SJSA1 (cell line): ENCODE measurements at places on chromosomes 7 and 10.

DNA sequence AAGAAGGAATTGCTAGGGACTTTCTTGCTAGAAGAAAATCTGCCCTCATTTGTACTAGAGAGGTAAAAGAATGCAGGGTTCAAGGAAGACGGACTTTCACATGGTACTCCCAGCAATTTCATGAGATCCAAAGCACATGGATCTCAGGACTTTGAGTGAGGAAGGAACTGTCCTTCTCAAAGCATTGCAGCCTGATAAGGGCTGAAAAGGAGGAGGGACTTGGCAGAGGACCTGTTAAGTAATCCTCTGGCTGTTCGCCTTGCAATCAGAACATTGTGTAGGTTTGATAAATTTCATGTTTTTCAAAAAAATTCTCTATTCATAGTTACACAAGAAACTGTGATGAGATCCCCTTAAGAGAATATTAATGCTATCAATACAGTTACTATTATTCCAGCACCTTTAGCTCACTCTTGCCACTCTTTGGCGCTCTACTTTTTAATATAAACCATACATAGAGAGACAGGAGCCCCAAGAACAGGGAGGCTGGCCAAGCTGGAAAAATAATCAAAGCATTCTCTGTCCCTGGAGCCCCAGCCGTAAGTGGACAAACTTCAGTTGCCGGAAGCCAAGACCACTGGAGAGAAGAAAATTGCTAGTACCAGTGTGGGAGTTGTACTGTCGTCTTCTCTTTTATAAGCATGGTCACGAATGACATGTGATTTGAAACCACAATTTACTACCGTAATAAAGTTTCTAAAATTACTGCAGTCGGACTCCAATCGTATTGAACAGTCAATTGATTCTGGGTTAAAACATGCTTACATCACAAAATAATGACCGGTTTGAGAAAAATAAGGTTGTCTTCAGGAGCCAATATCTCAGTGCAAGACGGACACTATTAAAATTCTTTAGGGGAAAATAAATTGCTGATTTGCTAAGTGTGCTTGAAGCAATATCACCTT, 424.4 kb downstream of the SDK1 start:
- H3K4me1 ChIP-seq: peaks cover 11% of the 10 kb centered on the region; the same call in 1 of the 2 replicates
- no peak for DNase-seq
- no peaks in the 10 kb centered on the region for H3K27me3 ChIP-seq
- no peak overlapping the region for H3K4me3 ChIP-seq
- H3K36me3 ChIP-seq: peaks cover under 1% of the 10 kb centered on the region; the same call in 1 of the 2 replicates
- no peak overlapping the region for H3K27ac ChIP-seq

DNA sequence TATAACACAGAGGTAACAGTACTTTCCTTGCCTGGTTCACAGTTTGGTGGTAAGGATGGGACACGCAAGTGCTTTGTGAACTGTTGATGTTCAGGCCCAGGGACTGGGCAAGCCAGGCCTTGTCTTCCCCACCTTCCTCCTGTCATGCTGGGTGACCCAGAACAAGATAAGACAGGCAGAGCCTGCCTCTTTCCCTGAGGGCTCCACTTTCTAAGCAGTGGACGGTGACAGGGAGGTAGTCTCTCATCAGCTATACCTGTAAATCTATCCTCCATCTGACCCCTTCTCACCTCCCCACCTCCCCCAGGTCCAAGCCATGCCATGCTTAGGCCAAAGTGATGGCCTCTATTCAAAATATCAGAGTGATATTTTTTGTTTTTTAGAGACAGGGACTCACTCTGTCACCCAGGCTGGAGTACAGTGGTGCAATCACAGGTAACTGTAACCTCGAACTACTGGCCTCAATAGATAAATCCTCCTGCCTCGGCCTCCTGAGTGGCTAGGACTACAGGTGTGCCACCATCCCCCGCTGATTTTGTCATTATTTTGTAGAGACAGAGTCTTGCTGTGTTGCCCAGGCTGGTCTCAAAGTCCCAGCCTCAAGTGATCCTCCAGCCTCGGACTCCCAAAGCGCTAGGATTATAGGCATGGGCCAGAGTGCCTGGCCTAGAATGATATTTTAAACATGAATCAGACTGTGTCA, 42.8 kb downstream of the PDLIM1 start:
- H3K4me1 ChIP-seq: peaks cover 27% of the 10 kb centered on the region
- peak overlapping the region; percentile 53 for H3K27ac ChIP-seq
- no peaks in the 10 kb centered on the region for H3K27me3 ChIP-seq
- H3K36me3 ChIP-seq: peaks cover 82% of the 10 kb centered on the region

DNA sequence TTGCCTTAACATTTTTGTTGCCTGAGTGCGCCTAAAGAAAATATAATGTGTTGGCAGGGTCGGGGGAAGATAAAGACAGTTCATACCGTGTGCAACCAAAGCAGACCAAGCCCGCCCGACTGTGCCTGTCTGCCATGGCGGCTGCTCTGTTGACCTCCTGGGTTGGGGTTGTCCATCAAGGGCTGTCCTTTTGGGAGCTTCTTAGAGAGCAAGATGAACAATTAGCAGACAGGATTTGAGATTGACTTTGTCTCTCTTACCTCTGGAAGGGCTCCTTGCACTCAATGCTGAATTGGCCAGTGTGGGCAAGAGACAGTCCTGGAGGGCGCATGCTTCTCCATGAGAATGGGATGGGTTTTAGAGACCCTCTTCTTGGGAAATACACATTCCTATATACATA, 319.6 kb downstream of the GLRX3 start:
- no peaks in the 10 kb centered on the region for H3K4me1 ChIP-seq
- H3K36me3 ChIP-seq: no peaks in the 10 kb centered on the region
- DNase-seq: no peak
- H3K27me3 ChIP-seq: no peaks in the 10 kb centered on the region
- no peak overlapping the region for H3K4me3 ChIP-seq

DNA sequence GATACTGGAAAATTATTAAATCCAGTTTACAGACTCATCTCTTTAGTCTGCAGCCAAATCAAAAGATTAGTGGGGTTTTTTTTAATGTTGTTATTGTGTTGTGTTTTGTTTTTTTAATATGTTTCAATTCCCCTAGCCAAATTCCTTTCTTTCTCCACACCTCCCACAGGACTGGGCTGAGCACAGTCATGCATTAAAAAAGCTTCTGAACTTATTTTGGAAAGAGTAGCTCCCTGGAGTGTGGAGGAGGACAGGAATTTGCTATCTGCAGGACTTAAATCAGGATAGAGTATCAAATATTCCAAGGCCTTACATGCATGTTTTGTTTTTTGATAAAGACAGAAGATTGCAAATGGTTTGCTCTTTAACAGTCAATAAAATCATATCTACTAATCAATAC, 90.7 kb downstream of the GNAI1 start:
- no peaks in the 10 kb centered on the region for H3K27me3 ChIP-seq
- H3K27ac ChIP-seq: no peak overlapping the region
- no peak overlapping the region for H3K4me3 ChIP-seq
- H3K4me1 ChIP-seq: peaks cover 10% of the 10 kb centered on the region
- H3K36me3 ChIP-seq: peaks cover 10% of the 10 kb centered on the region
- DNase-seq: no peak

GRCh38 chr7:114988755-114989375, 67.0 kb downstream of the MDFIC start:
- H3K4me3 ChIP-seq: no peak overlapping the region
- H3K27me3 ChIP-seq: no peaks in the 10 kb centered on the region
- no peak for DNase-seq
- H3K4me1 ChIP-seq: peaks cover 18% of the 10 kb centered on the region
- no peak overlapping the region for H3K27ac ChIP-seq

DNA sequence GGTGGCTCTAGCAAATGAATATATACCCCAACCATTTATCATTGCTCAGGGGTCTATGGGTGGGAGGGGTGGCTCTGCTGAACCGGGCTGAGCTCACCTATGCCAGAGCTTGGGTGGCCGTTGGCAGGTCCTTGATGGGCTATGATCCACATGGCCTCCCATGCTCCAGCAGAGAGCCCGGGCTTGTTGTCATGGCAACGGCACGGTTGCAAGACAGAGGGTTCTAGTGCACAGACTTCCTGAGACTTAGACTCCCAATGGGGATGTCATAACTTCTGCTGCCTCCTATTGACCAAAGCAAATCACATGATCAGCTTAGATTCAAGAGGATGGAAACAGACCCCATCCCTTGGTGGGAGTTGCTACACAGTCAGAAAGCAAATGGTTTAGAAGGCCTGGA, 36.4 kb upstream of the CARD11 start:
- no peak overlapping the region for H3K4me3 ChIP-seq
- H3K4me1 ChIP-seq: no peaks in the 10 kb centered on the region
- no peaks in the 10 kb centered on the region for H3K27me3 ChIP-seq
- H3K36me3 ChIP-seq: no peaks in the 10 kb centered on the region
- no peak overlapping the region for H3K27ac ChIP-seq

GRCh38 chr7:132996581-132997242, 85.2 kb downstream of the CHCHD3 start:
- no peaks in the 10 kb centered on the region for H3K36me3 ChIP-seq
- no peak overlapping the region for H3K27ac ChIP-seq
- no peak overlapping the region for H3K4me3 ChIP-seq
- peaks cover 10% of the 10 kb centered on the region for H3K4me1 ChIP-seq

- H3K27me3 ChIP-seq: no peaks in the 10 kb centered on the region
- no peak overlapping the region for H3K27ac ChIP-seq
- no peak for DNase-seq
- no peak overlapping the region for H3K4me3 ChIP-seq
- H3K4me1 ChIP-seq: peaks cover 11% of the 10 kb centered on the region
Measured at GRCh38 chr7:41136551-41136950, 566.3 kb downstream of the INHBA start.

- H3K27ac ChIP-seq: no peak overlapping the region; the same call in 1 of the 2 replicates
- peak overlapping the region; percentile 45 for H3K4me3 ChIP-seq
- H3K27me3 ChIP-seq: 0 out of 2 replicates have a peak, but pooled peaks cover 4% of the 10 kb centered on the region
- H3K4me1 ChIP-seq: peaks cover 10% of the 10 kb centered on the region
- H3K36me3 ChIP-seq: no peaks in the 10 kb centered on the region
- no peak for DNase-seq
Measured at GRCh38 chr7:139132887-139133286, 23.4 kb upstream of the ZC3HAV1 start.

GRCh38 chr7:22715969-22716368, 11.0 kb upstream of the IL6 start:
- no peaks in the 10 kb centered on the region for H3K36me3 ChIP-seq
- H3K27ac ChIP-seq: no peak overlapping the region
- no peaks in the 10 kb centered on the region for H3K27me3 ChIP-seq

DNA sequence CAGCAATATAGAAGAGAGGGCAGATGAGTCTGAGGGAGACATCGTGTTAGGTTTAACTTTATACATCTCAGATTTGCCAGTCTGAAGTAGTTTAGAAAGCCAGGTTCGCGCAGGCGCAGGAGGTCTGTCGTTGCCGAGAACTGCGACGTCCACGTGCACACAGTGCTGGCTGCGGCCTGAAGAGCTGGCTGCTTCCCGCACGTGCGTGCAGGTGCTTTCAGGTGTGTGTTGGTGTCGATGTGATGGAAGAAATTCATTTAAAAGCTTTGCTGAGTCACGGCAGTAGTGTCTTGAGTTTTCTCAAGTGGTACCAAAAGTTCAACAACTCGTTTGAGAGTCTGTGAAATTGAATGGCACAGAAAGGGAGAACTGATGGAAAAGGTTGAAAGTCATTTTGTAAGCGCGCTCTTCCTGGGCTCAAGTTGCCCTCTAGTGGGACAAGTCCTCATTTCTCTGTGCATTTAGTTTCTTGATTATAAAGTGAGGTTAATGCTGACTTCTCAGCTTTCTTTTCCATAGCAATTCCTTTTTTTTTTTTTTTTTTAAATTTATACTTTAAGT, 18.6 kb downstream of the WDR37 start:
- no peak overlapping the region for H3K4me3 ChIP-seq
- no peaks in the 10 kb centered on the region for H3K27me3 ChIP-seq
- no peaks in the 10 kb centered on the region for H3K4me1 ChIP-seq
- H3K36me3 ChIP-seq: peaks cover 29% of the 10 kb centered on the region

DNA sequence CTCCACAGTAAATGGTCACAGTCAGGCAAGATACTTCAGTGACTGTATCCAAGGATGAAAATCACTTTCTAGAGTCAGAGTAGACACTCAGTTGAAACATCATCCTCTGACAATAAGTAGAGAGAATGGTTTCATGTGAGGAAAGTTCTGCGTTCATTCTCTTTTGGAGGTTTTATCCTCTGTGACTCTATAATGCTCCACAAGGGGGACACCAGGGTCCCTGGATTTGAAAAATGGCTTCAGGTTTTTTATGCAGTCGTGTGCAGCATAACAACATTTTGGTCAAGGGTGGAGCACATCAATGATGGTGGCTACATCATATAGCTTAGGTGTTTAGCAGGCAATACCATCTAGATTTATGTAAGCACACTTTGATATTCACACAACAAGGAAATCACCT, 40.4 kb downstream of the TMEM168 start:
- no peak for DNase-seq
- no peaks in the 10 kb centered on the region for H3K36me3 ChIP-seq
- H3K27me3 ChIP-seq: no peaks in the 10 kb centered on the region
- no peak overlapping the region for H3K4me3 ChIP-seq

- no peak overlapping the region for H3K27ac ChIP-seq
- no peak overlapping the region for H3K4me3 ChIP-seq
- peaks cover 28% of the 10 kb centered on the region for H3K27me3 ChIP-seq
- H3K4me1 ChIP-seq: peaks cover 27% of the 10 kb centered on the region
- H3K36me3 ChIP-seq: no peaks in the 10 kb centered on the region
Measured at GRCh38 chr10:114402233-114402632, 2.1 kb downstream of the AFAP1L2 start.

GRCh38 chr7:17016402-17017010, 134.7 kb upstream of the AGR3 start:
- no peak overlapping the region for H3K4me3 ChIP-seq
- H3K36me3 ChIP-seq: no peaks in the 10 kb centered on the region
- H3K27ac ChIP-seq: peak overlapping the region; percentile 53
- H3K4me1 ChIP-seq: peaks cover 21% of the 10 kb centered on the region
- no peaks in the 10 kb centered on the region for H3K27me3 ChIP-seq
- peak; percentile 38 for DNase-seq

DNA sequence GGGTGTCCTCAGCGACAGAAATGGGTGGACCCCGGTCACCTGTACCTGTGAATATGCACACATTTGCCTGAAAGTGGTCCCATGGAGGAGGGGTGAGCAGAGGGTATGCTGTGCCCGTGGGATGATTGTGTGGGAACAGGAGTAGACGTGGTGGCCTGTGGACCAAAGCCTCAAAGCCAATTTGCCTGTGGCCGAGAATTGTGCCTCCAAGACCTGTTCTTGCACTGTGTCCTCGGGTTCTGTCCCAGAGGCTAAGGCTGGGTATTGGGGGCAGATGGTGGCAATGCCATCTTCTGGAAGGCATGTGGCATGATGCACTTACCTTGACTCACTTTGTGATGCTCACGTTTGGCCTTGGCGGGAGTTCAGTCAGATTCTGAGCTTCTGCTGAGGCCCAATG, 351.0 kb downstream of the TCERG1L start:
- no peak for DNase-seq
- no peaks in the 10 kb centered on the region for H3K27me3 ChIP-seq
- no peak overlapping the region for H3K27ac ChIP-seq
- no peak overlapping the region for H3K4me3 ChIP-seq
- no peaks in the 10 kb centered on the region for H3K36me3 ChIP-seq
- H3K4me1 ChIP-seq: no peaks in the 10 kb centered on the region
